ENCODE measurements at places on chromosomes 6 and 20. TPM values are rescaled to one million over a fixed set of nuclear protein-coding genes. Genes with fewer than 3 reads are reported as not detected.

BANF2 gene
- total RNA-seq: not detected

HLA-DRB5 gene
- 0.30 TPM for total RNA-seq

NMBR gene
- 5.6 TPM for total RNA-seq

BPIFB1 gene
- total RNA-seq: not detected

CRISP2 gene
- 1.2 TPM for total RNA-seq

- no peak for DNase-seq
Measured at GRCh38 chr6:110355727-110356126, 2.4 kb downstream of the METTL24 start.

- no peak for DNase-seq
Measured at GRCh38 chr6:9948678-9949077, 466.2 kb downstream of the TFAP2A start.

- no peak for DNase-seq
Measured at GRCh38 chr20:32583581-32584070, 1.5 kb downstream of the NOL4L start.

DNA sequence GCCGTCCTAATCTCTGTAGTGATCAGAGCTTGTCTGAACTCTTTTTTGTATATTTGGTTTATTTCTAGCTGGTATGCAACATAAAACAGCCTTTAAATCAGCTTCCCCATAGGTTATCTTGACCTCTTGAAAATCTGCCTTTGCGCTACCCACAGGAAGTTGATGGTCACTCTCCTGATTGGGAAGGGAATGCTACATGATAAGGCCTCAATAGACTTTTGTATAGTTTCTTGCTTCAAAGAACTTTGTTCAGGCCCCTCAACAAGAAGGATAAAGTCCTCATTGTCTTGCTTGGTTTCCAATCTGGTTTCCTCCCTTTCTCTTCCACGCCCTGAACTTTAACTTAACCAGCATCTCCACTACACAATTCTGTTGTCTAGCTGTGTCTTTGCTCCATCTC, 95.4 kb upstream of the TENT5A start:
- no peak for DNase-seq

DNA sequence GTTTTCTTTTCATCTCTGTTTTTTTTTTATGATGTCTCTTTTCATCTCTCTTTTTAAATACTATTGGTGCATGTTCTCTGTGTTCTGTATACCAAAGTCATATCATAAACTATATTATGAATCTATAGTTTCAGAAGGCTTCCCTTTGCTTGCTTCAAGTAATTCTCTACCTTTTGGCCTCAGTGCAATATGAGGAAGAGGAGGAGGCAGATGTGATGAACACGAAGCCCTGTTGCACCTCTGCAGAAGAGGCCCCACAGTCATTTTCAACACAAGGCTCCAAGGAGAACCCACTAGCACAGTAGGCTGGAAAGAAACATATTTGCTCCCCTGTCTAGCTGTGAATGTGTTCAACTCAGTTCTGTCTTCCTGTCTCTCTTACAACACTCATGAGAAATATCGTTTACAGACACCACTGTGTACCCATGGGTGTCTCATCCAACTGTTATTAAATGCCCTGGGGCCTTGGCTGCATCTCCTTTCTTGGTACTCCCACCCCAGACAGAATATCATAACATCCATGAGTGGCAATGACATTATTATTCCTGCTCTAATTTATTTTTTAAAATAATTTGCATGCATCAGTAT, 122.6 kb upstream of the SHLD1 start:
- DNase-seq: no peak

GRCh38 chr20:58712151-58712791, 19.7 kb downstream of the NPEPL1 start:
- DNase-seq: no peak

DNA sequence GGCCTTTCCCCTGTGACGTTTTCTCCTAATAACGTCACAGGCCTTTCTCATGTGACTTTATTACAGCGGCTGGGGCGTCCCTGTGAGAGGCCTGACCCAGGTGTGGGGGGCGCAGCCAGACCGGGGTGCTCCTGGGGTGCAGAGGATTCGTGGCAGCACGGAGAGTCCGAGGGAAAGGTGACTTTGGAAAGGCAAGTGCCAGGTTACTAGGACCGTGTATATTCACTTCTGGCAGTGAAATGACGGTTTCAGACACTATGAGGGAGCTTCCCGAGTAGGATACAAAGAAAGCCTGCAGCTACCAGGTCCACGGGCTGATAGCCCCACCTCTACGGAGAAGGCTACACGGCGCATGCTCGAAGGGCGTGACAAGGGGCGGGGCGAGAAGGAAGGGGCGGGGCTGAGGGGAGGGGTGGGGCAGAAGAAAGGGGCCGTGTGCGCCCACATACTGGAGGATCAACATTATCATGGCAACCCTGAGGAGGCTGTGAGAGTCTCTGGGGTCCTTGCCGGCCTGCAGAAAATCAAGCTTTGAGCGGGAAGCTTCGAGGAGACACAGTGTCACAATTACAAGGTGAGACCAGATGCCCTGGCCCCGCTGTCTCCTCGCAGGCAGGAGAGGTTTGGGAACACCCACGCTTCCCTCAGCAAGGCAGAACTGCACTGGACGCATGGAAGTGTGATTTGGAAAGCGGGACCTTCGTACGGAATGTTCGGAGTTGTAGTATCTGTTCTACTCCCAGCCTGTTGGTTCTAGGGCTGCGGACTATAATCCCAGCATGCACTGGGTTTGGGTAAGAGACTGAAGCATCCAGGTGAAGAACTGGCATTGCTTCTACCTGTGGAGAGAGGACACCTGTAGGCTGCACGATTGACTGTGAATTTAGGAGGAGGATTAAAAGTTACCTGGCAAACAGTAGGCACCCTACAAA, 54.4 kb upstream of the ZNF337 start:
- DNase-seq: peak; percentile 19

- DNase-seq: no peak
Measured at GRCh38 chr6:169897601-169898358, 146.4 kb downstream of the ERMARD start.

Measured in spinal cord (tissue), 10 donors.